ENCODE measurements at places on chromosomes 11 and 22. TPM values are rescaled to one million over a fixed set of nuclear protein-coding genes. Genes with fewer than 3 reads are reported as not detected.
A peak's percentile ranks its signal among the peaks of the same experiment; 100 is the strongest.

TMPRSS6 gene
- 1.1 TPM for total RNA-seq

OR2AG2 gene
- not detected for total RNA-seq

NXPE1 gene
- not detected for total RNA-seq

OR5AR1 gene
- not detected for total RNA-seq

SYT13 gene
- 0.20 TPM for total RNA-seq

OLFML1 gene
- not detected for total RNA-seq

OR6A2 gene
- not detected for total RNA-seq

GPR83 gene
- 0.15 TPM for total RNA-seq

DNA sequence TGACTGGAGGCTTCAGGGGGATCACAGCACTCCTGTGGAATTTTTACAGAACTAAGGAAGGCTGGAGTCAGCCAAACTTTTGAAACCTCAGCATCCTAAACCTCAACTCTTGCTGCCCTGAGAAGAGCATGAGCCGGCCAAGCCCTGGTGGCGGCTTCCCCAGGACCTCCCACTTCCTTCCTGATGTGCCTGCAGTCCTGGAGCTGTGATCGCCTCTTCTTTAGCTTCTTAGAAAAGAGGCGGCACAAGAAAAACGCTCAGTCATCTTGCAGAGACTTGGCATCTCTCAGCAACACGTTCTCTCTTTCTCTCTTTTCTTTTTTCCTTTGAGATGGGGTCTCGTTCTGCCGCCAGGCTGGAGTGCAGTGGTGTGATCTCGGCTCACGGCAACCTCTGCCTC is 40.4 kb upstream of the AMPD3 start:
- DNase-seq: no peak

DNA sequence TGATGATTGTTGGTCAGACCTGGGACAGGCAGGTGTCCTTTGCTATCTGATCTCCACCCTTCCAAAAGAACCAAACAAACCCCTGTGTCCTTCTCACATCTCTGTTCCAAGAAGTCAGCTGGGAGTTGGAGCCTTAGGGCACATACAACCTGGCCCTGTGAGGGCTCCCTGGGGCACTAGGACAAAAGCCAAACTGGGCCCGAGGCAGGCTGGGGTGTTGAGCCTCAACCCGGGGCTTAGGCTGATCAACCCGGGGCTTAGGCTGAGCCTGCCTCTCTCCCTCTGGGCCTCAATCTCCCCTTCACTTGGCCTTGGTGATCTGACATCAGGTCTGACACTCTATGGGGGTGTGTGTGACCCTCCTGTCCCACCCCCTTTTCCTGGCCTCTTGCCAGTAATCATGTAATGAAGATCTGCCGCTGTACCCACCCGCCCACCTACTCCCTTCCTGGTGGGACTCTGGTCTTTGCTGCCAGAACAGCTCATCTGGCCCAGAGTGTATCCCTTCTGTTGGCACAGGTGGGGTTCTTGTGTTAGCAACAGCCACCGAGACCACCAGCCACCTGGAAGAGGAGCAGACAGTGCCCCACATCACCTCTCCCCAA is 22.8 kb upstream of the UVRAG start:
- DNase-seq: no peak

DNA sequence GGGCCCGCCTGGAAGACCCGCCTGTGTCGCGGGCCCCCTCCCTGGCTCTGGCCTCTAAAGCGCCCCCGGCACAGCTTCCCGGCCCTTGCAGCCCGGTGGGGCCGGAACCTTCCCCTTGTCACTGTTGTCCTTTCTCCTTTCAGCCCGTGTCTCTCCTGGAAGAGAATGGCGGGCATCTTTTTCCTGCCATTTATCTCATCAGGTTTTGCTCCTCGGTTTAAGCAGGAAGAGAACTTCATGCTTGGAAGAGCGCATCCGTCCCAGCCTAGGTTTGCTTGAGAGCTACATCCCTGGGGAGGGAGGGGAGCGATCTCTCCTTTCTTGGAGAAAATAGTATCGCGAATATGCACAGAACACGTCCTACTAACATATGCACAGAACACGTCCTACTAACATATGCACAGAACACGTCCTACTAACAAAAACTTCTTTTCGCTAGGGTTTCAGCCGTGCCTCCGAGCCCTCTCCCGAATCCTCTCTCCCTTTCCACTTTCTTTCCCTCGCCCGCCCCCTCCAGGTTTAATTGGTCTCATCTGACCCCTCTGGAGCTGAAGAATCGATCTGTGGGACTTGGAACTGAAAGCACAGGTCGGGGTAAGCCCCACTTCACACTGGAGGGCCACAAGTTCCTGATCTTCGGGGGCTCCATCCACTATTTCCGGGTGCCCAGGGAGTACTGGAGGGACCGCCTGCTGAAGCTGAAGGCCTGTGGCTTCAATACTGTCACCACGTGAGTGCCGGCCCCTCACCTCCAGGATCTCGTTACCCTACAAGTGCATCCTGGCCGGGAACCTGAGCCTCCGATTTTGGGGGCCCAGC is 1.2 kb downstream of the GLB1L3 start:
- no peak for DNase-seq

- DNase-seq: no peak
Observed at GRCh38 chr11:41816396-41816795, 356.9 kb upstream of the LRRC4C start.

GRCh38 chr22:31923136-31923535 is 21.2 kb upstream of the YWHAH start:
- no peak for DNase-seq

DNA sequence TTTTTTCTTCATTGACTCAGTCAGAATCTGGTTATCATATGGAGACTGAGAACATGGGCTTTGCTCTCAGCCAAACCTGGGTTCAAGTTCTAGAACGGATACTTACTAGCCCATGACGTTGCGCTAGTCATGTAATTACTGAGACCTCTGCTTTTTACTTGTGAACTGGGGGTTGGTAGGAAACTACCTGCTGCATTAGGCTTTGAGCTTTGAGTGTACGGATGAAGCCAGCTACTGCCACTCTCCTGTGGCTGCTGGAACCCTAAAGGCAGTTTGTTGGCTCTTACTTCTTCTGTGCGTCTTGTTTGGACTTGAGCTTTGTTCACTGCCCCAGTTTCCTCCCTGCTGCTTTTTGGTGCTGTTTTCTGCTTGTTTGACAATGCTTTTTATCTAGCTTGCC is 18.1 kb downstream of the PPP6R2 start:
- DNase-seq: no peak

DNA sequence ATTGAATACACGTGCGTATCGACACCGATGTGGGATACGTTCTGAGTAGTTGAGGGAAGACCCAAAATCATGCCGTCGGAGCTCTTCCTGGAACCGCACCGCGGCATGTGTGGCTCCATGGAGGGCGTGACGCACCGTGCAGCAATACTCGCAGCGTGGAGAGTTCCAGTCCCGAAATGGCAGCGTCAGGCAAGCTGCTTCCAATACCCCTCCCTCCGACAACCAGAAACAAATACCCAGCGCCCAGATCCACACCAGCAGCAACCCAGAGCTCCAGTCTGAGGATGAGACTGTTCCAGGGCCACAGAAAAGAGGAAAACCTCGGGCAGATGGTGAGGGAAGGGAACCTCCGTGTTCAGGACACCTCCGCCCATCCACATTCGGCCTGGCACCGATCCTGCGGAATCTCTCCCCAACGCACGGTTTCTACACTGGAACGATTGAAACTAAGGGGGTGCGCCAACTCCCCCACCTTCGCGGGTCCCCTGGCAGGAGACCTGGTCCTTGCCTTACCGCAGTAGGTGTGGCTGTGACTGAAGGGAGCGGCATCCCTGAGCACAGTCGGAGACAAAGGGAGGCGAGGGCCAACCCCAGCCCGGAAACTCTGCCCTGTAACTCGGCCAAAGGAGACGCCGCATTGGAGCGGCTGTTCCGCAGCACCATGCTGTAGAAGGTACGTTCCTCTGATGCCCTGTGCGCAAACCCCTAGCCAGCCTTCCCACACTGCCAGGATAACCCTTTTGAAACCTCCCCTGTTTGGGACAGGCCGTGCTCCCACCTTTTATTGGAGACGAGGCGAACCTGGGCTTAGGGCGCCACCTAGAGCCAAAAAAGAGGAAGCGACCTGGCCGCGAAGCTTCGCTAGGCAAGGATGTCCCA is 28.2 kb downstream of the DBX1 start:
- peak; percentile 14 for DNase-seq

DNA sequence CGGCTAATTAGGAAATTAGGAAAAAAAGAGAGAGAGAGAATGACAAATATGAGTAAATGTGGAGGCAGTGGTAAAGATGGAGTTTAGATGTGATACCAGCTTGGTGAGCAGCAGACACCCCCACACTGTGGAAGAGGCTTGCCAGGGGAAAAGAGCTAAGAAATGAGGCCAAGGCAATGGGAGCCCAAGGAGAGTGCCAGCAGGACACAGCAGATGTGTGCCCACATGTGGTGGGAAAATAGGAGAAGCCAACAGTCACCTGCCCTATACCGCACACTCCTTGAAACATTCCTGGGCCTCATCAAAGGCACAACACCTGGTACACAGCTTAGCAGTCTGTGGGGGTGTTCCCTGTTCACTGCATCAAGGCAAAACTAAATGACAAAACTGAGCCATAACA is 104.9 kb downstream of the FAM76B start:
- DNase-seq: no peak

DNA sequence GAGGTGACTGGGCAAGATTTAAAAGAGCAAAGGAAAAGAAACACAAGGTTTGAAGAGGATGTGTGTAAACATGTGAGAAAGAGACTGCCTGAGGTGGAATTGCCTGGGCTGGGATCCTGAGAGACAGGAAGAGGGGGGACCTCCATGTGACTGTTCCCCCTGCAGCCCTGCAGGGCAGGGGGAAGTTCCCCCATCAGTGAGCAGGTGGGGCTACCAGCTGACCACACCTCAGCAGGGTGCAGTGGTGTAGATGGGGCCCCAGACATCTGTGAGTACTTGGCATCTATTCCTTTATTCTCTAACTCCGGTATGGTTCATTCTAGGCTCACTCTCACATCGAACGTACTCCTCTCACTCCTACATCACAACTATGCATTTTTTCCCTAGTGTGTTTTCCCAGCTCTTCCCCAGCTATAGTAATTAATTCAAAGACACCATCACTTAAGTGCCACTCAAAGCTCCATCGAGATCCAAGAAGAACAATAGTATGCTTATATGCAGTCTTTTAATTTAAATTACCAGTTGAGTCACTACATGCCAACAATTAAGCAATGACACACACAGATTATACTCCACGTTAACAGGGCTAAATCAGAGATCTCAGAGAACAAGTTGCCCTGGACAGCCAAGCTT is 42.7 kb downstream of the LGR4 start:
- no peak for DNase-seq

- no peak for DNase-seq
Observed at GRCh38 chr11:122724520-122724919, 69.0 kb downstream of the UBASH3B start.

GRCh38 chr11:62689421-62690183 is at the start of gene LRRN4CL:
TSS of gene LRRN4CL (minus strand) at chr11:62689530. CDS start at chr11:62688508, 1,022 bp downstream.
- no peak for DNase-seq

DNA sequence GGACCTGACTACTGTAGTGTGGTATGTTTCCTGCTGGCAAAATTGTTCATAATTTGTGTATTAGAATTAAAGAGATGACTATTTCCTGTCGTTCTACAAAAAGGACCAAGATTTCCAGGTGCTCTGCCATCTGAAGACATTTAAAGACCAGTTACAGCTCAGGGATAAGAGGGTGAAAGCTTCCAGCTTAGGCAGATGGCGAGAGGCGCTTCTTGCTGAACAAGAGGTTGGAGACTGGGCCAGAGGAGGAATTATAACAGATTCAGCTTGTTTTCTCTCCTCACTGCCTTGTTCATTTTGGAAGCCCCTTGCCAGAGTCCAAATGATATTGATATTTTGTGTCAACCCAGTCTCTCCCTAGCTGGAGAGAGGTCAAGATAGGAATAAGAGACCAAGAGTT is 23.1 kb upstream of the NNMT start:
- no peak for DNase-seq

DNA sequence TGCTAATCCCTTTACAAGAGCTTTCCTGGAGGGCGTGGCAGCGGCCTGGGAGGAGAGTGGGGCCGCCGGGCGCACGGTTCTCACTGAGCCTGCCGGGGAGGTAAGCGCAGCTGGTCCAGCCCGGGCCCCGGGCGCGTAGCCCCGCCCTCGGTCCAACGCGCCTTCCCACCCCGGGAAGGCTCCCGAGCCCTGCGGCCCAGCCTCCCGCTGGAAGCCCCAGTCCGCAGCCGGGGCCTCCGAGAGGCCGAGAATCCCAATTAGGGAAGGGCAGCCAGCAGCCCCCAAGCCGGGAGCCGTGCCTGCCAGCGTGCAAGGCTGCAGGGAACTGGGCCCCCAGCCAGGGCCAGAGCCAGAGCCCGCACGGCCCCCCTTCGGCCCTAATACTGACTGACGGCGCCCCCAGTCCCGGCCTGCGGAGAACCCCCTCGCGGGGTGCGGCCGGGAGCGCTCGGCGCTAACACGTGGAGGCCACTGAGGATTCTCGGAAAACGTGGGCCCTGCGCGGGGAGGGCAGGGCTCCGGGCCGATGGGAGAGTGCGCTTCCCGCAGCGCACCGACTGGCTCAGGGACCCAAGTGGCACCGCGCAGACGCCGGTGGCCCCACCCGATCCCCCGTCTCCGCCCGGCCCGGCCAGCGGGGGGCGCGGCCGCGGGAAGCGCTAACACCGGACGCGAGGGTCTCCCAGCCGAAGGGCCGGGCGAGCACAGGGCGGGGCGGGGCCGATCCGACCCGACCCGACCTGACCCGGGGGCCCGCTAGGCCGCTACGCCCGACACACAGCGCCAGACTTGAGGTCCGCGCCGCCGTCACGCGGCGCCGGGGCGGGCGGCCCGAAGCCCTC is 5.7 kb downstream of the ZFTA start:
- no peak for DNase-seq

DNA sequence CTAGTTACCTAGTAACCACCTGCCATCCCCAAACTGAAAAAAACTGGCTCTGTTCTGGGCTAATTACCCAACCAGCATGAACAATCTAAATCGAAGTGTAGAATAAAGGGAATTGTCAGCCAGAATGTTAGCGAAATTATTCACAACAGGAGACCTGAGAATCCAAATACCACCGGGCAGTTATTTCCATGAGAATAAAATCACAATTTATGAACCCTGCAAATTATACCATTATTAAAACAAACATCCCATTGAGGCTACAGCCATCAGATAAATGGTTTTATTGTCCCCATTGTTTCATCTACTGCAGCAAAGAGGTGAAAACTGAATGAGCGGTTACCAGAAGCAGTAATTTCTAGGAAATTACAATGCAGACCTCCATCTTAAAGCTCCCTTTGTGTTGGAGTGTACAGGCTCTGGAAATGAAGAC is 21.7 kb downstream of the FAM168A start:
- no peak for DNase-seq

- no peak for DNase-seq
Observed at GRCh38 chr11:118918686-118919280, 6.9 kb downstream of the BCL9L start.

DNA sequence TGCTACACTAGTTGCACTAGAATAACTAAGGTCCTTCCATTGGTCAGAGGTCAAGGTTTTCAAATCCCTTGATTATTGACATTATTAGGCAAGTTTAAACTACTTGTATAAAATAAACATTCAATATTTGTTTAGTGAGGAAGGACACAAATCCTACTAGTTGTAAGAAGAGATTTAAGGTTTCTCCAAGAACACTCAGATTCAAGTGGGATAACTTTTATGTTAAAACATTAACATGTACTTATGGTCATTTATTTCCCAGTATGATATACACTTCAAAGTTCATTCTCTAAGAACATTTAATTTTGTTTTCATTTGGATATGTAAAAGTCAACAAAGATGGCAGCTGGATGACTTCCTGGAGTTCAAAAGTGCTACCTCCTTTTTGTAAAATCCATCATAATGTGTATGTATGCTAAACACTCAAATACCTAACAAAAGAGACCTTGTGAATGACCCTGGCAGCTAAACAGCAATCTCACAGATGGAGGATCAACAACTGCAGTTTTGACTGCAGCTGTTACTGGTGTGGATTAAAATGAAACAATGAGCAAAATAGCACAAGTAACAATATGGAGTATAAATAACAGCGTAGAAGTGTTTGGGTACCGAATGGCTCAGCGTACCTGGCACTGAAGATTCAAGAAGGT is 1.5 kb downstream of the CCDC90B start:
- DNase-seq: no peak
